HuH-7.5 (cell line): ENCODE measurements at places on chromosomes 5 and 9.

DNA sequence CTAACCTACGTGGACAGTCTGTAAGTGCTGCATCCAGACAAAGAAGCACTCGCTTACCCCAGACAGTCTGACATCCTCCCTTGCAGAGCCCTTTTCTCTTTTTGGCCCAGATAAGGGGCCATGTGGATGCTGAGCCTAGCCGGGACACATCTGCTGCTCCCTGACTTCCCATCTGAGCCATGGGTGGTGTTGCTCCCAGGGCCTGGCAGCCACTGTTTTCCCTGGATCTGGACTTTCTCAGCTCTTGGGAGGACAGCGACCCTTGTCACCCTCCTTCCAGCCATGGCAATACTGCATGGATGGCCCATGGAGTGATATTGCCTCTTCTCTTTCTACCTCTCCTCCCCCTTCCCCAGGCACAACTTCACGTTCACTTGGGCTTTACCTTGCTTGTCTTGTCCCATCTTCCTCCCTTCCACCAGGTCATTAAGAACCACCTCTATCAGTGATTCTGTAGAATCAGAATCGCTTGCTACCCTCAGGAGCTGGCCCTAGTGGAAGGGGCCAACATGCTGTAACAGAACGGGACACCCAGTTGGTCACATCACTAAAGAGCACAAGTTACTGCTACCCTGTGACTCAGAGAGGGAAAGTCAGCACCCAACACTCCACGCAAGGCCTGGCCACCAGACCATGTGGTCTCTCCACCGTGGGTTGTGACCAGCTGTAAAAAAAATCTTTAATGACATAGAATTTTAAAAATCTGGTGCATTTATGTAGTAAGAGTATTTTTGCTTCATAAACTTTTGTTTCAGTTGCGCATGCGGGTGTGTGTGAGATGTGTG, 4.4 kb downstream of the NEURL1B start:
- DNase-seq = no peak

GRCh38 chr9:92767066-92768054, 2.7 kb upstream of the BICD2 start:
- no peak for DNase-seq

DNA sequence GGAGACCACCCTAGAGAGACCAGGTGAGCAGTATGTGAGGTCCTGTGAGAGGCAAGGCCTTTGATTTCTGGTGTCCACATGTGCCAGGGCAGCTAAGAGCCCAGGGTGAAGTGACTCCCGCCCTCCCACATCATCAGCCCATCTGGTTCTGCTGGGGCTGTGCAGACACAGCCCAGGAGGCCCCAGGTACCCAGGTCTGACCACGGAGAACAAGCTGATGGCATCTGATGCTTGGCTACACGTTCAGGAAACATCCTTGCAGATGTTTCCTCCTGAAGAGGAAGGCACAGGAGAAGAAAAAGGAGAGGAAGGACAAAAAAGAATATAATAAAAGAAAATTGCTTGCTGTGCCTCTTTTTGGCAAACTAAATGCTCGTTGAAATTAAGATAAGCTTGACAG, 225.8 kb downstream of the PAX5 start:
- DNase-seq = no peak

GRCh38 chr9:117839862-117840261, 135.7 kb downstream of the TLR4 start:
- no peak for DNase-seq

- no peak for DNase-seq
Observed at GRCh38 chr5:54764102-54765090, 221.0 kb downstream of the ESM1 start.

GRCh38 chr9:92599938-92600461, 64.2 kb upstream of the ECM2 start:
- DNase-seq = no peak

- DNase-seq = no peak
Observed at GRCh38 chr9:100602342-100602801, 24.5 kb downstream of the CAVIN4 start.

DNA sequence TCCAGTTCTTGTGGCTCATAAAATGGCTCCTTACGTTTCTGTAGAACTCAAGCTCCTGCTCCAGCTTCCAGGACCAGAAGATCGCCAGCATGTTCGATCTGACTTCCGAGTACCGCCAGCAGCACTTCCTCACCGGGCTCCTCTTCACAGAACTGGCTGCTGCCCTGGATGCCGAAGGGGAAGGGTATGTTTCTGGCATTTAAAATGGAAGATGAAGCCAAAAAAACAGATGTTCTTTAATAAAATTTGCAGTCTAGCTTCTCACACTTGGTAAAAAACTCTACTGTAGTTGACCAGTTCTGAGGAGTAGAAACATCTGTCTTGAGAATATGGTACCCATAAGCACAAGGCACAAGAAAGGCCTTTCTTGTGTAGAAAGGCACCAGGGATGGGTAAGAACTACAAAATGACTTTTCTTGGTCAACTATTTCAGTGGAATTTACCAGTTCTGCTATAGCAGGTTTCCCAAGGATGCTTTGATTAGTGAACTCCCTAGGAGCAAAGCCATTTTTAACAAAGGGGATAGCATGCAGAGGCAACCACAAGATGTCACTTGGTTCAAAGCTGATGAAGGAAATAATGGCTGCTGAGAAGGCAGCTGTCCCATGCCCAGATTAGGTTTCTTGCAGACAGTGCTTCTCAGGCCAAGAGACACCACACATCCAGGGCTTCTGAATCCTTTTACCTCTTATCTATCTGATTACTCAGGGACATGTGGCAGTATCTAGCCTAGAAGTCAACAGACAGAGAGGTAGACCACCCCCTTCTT, 192.4 kb downstream of the DOCK8 start:
- DNase-seq = no peak

GRCh38 chr5:145375521-145375920, 459.6 kb downstream of the PRELID2 start:
- no peak for DNase-seq

DNA sequence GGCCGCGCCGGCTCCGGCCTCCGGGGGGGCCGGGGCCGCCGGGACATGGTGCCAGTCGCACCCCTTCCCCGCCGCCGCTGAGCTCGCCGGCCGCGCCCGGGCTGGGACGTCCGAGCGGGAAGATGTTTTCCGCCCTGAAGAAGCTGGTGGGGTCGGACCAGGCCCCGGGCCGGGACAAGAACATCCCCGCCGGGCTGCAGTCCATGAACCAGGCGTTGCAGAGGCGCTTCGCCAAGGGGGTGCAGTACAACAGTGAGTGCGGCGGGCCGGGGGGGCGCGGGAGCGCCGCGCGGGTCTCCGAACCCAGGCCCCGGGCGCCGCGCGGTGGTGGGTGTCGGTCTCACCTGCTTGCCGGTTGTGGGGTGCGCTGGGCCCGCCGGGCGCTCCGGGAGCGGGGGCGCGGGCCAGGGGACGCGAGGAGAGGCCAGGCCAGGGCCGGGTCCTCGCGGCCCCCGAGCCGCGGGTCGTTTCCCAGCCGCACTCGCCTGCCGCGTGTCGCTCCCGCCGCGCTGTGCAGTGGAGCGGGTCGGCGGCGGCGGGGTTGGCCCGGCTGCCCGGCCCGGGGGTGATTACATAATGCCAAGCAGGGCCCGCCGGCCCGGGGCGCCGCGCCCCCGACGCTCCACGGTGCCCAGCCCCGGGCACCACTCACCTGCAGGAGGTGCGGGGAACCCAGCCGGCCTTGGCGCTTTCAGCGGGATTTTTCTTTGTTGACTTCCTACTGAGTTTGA, 492 bp downstream of the RABL6 start:
- DNase-seq = no peak
